ENCODE measurements at places on chromosomes 7 and 10.

- peak; percentile 67 for DNase-seq
These were observed 139.2 kb downstream of the USP6NL start for GRCh38 chr10:11472158-11472753.

DNA sequence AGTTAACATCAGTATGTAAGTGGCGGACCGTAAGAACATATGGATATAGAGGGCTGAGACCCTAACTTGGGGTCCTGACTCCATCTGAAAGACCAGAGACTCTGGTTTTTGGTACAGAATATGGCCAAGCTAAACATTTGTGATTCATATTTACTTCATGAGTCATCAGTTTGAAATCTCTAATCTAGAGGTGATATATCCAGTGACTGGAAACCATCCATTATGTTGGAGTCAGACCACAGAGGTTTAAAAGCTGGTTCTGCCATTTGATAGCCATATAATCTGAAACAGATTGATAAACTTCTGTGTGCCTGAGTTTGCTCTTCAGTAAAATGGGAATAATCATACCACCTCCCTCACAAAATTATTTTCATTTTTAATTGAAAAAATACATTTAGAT lies 505.3 kb downstream of the SORCS3 start:
- no peak for DNase-seq

- DNase-seq, result no peak
These were observed 25.3 kb downstream of the FRMPD2 start for GRCh38 chr10:48249004-48249762.

GRCh38 chr7:73892003-73892999 lies 31.3 kb downstream of the TMEM270 start:
- no peak for DNase-seq

GRCh38 chr7:131656980-131657723 lies 100.7 kb upstream of the PODXL start:
- DNase-seq, result no peak

DNA sequence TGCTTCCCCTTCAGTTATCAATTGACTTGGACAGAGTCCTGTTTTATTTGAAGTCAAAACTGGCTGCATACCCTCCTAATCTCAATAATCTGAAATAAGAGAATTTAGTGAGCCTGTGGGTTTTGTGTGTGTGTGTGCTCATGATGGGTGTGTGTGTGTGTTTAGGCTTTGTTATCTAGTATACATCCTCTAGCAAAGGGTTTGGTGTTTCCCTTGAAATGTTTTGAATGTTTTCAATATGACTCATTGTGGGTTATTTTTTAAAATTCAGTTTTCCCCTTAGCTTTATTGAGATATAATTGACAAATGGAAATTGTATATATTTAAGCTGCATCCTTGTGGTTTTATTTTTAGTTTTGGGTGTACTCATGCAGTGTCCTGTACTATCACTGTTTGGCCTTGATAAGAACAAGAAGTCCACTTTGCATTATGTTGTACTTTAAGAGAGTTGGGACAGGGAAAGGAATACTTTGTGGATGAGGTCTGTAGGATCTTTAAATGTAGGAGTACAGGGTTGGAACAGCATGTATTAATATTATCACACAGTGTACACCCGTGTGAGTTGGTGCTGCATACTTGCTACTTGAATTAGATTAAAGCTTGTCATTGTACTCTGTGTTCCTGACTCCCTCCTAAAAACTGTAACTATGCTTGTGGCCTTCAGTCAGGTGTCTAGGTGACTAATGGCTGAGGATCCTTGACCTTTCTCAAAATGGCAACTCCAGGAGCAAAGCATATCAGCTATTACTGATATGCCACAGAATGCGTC lies 58.3 kb downstream of the VCL start:
- DNase-seq, result no peak

DNA sequence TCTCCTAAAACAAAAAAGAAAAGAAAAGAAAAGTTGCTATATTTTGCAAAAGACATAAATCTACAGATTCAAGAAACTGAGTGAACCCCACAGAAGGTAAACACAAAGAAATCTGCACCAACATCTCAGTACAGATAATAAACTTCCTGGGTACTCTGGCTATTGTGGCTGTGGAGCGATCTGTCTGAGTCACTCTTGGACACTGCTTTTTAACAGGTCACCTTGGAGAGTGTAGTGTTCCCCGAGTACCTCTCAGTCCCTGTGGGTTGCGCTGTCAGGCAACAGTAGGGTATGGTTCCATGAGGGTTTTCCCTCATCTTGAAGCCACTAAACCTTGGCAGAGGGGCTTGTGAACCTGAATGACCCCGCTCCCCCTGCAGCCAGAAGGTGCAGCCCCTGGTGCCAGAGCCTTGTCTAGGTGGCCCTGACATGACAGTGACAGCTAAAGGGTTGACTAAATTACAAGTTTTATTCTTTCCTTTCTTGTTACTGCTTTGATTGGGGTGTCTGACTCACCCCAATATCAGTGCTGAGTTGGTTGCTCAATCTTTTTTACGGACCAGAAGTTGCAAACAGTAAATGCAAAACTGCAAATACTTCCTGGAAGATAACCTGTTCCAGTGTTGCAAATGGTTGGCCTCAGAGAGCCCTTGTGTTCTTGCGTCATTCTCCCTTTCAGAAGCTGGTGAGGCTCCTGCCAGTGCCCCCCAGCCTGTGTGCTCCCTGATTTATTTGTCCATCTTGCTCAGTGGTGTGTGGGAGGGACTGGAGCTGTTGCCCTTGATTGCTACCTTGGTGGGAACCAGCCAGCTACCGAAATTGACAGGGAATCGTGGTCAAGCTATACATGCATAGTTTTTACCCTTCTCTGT lies 30.6 kb downstream of the POR start:
- no peak for DNase-seq

DNA sequence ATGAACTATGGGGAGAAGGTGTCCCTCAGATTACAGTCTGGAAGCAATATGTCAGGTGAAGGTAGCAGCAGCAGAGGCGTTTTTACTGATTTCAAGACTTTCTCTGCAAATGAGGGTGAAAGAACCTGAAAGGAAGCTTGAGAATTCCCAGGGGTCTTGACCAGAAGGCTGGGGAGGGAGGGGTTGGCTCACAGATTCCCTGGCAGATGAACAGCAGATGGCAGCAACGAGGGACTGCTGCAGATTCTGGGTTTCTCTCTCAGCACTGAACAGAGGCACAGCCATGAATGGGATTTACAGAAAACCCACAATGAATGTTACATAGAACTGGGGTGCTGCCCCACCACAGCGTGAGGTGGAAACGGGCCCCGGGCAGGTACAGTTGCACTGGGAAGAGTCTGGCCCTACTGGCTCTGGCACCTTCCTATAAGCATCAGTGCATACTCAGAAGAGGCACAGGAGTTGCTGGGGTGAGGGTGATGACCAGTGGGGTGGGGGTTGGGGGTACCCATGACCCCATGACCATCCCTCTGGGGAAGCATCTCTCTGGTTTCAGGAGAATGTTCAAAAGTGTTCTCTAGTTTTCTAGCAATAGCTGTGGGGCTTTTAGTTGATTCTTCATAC lies 317.8 kb downstream of the SH2D4B start:
- no peak for DNase-seq

DNA sequence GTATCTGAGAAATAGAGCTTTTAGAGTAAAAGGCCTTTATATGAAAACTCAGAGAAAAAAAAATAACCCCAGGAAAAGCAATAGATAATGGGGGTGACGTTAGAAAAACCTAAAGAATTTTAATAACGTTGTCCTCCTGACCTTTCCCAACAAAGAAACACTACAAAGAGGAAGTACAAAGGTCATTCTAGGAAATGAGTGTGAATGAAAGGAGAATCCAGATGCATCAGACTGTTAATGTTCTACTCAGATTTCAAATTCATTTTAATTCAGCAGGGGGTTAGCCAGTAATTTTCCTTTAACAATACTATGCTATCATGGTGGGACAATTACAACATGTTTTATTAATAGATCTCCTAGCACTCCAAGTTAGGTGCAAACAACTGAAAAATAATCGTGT lies 73.8 kb upstream of the CDK1 start:
- no peak for DNase-seq

Data from ureter (tissue), 1 donor.